ENCODE measurements at places on chromosomes 6 and 20. TPM values are rescaled to one million over a fixed set of nuclear protein-coding genes. Genes with fewer than 3 reads are reported as not detected.

DNA sequence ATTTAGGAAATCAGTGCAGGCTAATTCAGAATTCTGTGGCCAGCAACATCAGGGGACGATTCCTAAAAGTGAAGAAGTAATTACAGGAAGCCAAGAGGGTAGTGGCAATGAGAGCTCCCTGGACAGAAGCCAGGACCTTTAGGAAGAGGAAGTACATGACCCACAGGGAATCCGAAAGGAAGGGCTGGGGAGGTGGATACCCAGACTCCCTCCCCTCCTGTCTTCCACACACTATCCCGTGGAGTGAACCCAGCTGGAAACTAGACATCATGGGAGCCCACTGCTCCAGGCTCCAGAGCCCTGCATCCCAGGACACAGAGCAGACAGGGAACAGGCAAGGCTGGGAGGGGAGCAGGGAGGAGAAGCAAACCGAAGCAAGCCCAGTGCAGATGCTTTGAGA lies 83.0 kb downstream of the SNX5 start:
- no peak for DNase-seq

GRCh38 chr20:59580991-59581401 lies 23.3 kb upstream of the PHACTR3 start:
- DNase-seq: no peak

GRCh38 chr6:169725125-169726048 lies 1.1 kb upstream of the PHF10 start:
- peak; percentile 48 for DNase-seq

- DNase-seq: no peak
These were observed 2.1 kb downstream of the STX11 start for GRCh38 chr6:144152334-144152900.

DNA sequence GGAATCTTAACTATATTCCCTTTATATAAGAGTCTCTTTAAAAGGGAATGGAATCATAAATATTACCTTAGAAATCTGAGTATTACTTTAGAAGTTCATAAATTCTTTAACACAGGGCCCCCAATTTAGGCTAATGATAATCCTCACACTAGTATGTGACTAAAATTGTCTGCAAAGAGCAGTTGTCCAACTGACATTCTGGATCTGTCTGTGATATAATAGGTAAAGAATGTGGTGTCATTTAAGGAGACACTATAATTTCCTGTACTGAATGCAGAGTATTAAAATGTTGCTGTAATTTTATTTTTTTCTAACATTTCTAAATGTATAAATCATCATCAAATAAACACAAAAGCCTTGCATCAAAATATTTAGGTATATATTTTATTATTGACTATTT lies 128.5 kb upstream of the DST start:
- no peak for DNase-seq

- DNase-seq: no peak
These were observed 40.2 kb downstream of the SLC35F1 start for GRCh38 chr6:117947234-117947633.

GRCh38 chr20:24134284-24134683 lies 145.7 kb upstream of the GGTLC1 start:
- DNase-seq: no peak

GRCh38 chr6:135875446-135875845 lies 23.9 kb downstream of the PDE7B start:
- DNase-seq: no peak

DNA sequence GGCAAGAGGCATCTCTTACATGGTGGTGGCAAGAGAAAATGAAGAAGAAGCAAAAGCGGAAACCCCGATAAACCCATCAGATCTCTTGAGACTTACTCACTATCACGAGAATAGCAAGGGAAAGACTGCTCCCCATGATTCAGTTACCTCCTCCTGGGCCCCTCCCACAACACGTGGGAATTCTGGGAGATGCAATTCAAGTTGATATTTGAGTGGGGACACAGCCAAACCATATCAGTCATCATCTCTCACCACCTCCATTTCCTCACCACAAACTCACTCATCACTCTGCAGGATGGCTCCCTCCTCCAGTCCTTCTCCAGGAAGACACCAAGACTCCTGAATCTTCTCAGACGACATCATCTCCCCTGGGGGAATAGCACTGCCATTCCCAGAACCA lies 25.8 kb upstream of the SLC16A10 start:
- DNase-seq: no peak

DNA sequence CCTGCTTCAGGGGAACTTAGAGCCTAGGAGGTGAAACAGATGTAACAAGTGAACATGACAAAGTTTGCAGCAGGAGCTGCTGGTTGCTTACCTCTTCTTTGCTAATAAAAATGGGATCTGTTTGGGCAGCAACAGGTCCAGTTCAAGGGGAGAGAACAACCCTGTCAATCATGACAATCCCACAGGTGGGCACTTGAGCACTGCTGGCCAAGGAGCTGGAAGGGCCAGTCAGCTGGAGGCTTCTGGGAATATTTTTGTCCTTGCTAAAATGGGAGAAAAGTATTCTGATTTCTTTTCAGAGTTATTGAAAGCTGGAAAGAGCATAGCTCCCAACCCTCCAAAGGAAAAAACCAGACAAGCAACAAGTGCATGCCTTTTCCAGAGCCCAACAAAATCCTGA lies 477.7 kb upstream of the SULF2 start:
- DNase-seq: no peak

GRCh38 chr20:8663424-8663823 lies 405.5 kb upstream of the PLCB4 start:
- DNase-seq: no peak

DNA sequence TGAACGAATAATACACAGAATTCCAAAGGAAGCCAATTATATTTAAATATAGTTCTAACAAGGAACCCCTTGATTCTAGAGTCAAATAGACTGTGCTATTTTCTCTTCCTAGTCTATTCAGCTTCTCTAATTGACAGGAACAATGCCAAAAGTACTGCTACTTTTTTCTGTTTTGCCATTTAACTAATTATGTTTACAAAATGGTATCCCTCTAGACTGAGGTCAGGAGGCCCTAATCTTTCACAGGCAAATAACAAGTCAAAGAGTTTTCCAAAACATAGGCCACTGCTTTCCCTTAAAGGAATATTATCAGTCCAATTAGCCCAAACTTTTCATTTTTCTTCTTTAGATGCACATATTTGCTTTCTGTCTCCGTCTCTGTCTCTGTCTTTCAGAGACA lies 539.3 kb downstream of the RFPL4B start:
- no peak for DNase-seq

DNA sequence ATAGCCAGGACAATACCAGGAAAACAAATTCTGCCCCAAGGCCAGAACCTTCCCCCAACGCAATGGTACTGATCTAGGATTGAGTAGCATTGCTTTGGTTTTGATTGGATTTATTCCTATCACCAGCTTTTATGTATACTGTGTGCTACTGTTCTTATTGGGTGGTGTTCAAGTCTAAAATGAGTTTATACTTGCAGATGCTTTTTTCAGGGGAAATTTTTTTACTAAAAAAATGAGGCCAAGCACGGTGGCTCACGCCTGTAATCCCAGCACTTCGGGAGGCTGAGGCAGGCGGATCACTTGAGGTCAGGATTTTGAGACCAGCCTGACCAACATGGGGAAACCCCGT lies 116.8 kb downstream of the ZMYND8 start:
- no peak for DNase-seq

GRCh38 chr6:4185419-4185818 lies 50.0 kb upstream of the ECI2 start:
- DNase-seq: no peak

DNA sequence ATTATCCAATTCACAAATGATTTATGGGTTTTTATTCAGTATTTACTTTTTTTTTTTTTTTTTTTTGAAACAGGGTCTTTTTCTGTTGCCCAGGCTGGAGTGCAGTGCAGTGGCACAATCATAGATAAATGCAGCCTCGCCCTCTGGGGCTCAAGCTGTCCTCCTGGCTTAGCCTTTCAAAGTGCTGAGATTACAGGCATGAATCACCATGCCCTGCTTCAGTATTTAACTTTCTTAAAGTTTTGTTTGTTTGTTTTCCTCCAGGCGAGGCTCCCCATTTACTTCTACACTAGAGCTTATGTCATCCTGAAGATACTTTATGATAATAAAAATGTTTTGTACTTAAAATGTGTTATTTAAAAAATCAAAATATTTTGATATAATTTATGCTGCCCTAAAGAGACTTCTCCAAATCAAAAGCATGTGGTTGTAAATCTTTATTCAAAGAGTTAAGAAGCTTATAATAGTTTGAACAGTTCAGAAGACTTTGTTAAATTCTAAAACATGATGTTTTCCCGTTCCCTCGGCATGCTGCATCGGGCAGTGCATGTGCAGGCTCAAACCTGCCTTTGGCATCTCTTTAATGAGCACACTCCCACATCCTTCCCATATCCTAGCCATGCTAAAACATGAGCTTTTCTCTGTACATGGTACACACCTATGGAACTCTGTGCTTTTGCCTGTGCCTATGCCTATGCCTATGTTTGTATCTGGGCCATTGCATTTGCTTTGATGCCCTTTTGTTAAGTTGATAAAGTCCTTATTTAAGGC lies 11.0 kb downstream of the SMPDL3A start:
- DNase-seq: no peak

DNA sequence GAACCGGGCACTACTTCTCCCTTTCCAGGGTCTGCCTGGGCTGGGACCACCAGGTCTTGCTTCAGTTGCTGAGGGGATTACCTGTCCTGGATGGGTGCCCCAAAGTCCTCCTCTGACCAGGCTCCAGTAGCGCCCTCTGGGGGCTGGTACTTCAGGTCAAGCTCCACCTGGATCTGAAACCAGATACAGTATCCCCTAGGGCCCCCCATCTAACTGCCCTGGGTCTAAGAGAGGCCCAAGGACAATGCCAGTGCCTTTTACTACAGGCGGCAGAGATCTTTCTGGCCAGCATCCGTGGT lies 11.2 kb upstream of the SPAG4 start:
- no peak for DNase-seq

GRCh38 chr6:103617642-103618041 lies 1242.1 kb downstream of the HACE1 start:
- DNase-seq: no peak

DNA sequence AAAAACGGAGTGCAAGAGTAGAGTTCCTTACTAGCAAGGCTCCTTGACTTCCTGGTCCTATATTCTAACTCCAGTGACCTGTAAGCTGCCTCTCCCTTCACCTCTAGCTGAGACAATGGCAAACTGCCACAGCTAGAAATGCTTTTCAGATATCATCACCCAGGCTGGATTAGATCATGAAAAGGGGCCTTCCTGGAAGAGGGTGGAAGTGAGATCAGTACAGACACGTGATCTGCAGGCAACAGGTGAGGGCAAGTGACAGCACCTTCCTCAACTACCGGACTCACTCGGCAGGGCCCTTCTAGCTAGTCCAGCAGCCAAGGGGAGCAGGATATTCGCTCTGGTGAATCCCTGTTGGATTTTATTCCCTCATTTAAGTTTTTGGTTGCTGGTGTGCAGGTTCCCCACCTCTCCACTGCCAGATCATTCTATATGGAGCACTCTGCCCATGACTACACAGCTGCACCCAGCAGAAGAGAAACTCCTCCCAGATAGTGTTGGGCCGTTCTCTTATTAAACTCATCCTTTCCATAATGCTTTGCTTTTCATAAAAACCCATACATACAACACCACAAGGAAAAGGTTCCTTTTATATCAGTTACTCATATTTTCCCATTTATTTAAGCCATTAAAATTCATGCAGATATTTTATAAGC lies 26.4 kb upstream of the FAM83C start:
- no peak for DNase-seq

- DNase-seq: peak; percentile 15
These were observed 637 bp downstream of the TFB1M start for GRCh38 chr6:155313602-155314091.

GRCh38 chr6:99412065-99412464 lies 13.0 kb downstream of the PNISR start:
- peak; percentile 29 for DNase-seq

GRCh38 chr20:58731192-58731591 lies 38.6 kb downstream of the NPEPL1 start:
- DNase-seq: no peak

DNA sequence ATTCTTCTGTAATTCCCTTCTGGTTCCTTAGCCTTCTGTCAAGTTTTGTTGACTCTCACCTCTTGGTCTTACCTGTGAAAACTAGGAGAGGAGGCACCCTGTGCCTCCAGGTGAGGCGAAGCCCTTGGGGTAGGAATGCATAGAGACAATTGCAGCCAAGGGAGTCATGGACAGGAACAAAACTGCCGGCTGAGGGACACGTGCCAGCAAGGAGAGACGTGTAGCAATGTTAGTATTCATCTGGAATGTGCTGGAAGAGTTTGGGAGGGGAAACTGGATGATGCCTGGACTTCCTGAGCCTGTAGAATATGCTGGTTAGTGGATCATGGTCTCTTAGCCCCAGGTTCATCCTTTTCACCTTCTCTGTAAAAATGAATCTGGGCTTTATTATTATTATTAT lies 3.9 kb upstream of the TIAM2 start:
- DNase-seq: no peak

DNA sequence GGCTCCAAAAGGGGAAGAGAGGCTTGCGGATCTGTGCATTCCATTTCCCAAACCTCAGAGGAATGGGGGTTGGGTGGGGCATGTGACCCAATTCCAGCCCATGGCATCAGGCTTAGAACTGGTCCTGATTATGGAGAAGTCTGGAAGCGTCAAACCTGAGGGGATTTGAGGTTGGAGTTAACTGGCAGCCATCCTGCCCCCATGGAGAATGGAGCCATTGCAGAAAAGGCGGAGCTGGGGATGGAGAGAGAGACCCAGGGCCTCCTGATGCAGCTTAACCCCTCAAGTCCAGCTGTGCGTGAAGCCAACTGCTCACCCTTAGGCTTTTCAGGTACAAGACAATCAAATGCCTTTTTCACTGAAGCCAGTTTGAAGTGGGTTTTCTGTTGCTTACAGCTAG lies 9.9 kb upstream of the SDCBP2 start:
- DNase-seq: no peak

GRCh38 chr6:158304254-158304653 lies 8.0 kb upstream of the TULP4 start:
- no peak for DNase-seq

GRCh38 chr6:95686895-95687294 lies 109.6 kb downstream of the MANEA start:
- no peak for DNase-seq

DNA sequence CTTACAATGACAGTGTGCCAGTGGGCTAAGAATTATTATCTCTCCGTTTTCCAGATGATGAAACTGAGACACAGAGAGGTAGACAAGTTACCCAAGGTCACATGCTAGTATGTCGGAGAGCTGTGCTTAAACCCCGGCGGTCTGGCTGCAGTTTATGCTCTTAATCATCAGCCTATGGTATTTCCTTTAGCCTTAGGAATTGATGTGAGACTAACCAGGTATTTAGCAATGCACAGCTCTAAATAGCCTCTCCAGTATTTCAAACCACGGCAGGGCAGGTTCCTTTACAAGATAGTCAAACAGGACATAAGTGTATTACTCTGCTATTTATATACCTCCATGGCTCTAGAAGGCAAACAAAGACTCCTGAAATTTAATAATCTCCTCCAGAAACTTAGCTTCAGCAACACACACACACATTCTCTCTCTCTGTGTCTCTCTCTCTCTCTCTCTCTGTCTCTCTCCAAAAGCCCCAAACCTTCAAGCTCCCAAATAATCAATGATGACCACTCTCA lies 142.0 kb upstream of the ZNF217 start:
- DNase-seq: no peak

Gene AFDN
- 13.8 TPM for total RNA-seq

Gene OXT
- total RNA-seq: not detected

Gene OOEP
- total RNA-seq: not detected

Gene NNAT
- not detected for total RNA-seq

Gene TCF19
- 19.4 TPM for total RNA-seq

Gene RNF39
- not detected for total RNA-seq

Gene RBM24
- total RNA-seq: 1.8 TPM

Gene MEP1A
- not detected for total RNA-seq

Gene NOX3
- total RNA-seq: not detected

Gene TNFRSF6B
- not detected for total RNA-seq

Gene PRL
- total RNA-seq: not detected

Gene BTNL2
- total RNA-seq: not detected

Gene RHAG
- not detected for total RNA-seq

Gene PPP1R16B
- 0.06 TPM for total RNA-seq
